Frontal cortex (tissue), 4 donors: ENCODE measurements at places on chromosomes 1 and 21.

DNA sequence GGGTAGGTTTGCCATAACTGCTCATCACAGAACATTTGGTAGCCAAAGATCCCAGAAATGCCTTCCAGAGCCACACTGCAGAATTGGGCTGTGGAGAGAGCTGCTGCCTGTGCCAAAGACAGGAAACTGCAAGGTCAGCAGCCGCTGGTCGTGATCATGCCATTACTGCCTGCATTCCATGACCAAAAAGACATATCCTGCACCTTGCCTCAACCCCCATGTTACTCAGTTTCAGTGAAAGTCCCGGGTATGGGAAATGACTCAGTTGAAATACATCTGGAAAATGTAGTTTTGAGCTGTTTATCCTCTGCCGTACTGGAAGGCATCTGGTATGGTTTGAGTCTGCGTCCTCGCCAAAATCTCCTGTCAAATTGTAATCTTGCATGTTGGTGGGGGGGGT lies 161.7 kb downstream of the FCRL5 start:
- DNase-seq: no peak

- DNase-seq: no peak
Observed at GRCh38 chr1:95287825-95288224, 53.8 kb downstream of the RWDD3 start.

GRCh38 chr1:232704256-232704655 lies 74.3 kb upstream of the SIPA1L2 start:
- DNase-seq: no peak

DNA sequence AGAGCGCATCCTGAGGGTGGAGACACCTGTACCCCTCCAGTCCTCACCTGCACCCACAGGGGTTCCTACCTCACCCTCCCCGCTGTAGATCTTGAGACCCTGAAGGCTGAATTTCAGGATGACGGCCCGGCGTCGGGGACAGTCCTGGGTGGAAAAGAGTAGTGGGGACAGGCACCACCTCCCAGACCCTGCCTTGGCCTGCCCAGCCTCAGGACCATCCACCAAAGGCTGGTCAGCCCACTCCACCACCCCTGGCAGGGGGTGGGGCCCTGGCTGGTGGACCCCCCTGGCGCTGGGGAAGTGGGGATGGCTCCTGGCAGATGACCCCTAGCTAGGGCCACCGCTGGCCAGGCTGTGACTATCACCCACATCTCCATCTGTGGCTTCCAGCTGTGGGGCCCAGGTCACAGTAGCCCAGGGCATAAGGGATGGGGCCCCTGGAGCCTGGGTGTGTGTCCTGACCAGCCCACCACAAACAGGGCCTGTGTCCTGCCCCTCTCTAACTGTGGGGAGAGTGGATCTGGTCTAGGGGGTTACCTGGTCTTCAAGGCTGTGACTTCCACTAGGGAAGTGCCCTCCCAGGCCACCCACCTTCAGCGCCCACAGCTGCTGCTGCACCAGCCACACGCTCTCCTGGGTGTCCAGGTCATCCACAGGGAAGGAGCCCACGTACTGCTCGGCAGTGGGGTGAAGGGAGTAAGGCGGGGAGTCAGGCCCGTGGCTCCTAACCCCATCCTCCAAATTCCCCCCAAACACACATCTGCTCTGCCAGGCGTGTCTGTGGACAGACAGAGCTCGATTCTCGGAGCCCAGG lies 5.4 kb downstream of the SH2D5 start:
- peak; percentile 15 for DNase-seq

DNA sequence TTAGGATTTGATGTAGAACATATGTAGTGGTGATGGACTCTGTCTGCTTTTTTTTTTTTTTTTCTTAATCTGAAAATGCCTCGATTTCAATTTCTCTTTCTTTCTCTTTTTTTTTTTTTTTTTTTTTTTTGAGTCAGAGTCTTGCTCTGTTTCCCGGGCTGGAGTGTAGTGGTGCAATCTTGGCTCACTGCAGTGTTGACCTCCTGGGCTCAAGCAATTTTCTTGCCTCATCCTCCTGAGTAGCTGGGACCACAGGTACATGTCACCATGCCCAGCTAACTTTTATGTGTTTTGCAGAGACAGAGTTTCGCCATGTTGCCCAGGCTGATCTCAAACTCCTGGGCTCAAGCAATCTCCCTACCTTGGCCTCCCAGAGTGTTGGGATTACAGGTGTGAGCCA lies 17.4 kb downstream of the MAST2 start:
- no peak for DNase-seq
